ENCODE measurements at places on chromosomes 16 and 17.

GRCh38 chr16:9091867-9092281, 430 bp downstream of the HAPSTR1 start:
- DNase-seq, result no peak

DNA sequence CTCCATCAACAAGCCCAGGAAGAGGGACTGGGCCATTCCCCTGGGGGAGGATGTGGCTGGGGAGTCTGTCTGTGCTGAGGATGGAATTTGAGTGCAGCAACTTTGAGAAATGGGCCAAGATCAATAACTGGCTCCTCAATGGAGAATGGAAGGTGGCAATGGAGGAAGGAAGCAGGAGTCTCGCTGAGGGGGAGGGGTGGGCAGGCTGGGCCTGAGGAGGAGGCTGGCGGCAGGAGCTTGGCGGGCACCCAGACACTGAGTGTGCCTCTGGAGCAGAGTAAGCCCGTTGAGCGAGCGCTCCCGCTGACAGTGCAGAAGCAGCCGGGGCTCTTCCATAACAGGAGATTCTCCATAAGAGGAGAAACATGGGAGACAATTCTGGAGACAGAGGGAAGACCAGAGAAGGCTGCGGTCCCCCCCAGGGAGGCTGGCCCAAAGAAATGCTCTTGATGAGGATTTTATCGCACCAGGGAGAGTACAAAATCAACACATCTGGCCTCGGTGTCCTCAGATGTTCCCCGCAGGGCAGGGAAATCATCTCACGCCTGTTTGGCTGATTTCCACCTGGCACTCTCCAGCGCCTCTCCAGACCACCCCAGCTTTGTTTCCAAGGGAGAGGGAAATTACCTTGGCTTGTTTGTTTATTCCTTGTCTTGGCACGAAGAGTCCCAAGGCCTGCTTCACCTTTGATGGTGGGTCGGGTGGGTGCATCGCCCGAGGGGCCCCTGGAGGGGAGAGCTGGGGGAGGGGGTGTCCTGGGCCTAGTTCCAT, 2.8 kb upstream of the MMP15 start:
- no peak for DNase-seq

DNA sequence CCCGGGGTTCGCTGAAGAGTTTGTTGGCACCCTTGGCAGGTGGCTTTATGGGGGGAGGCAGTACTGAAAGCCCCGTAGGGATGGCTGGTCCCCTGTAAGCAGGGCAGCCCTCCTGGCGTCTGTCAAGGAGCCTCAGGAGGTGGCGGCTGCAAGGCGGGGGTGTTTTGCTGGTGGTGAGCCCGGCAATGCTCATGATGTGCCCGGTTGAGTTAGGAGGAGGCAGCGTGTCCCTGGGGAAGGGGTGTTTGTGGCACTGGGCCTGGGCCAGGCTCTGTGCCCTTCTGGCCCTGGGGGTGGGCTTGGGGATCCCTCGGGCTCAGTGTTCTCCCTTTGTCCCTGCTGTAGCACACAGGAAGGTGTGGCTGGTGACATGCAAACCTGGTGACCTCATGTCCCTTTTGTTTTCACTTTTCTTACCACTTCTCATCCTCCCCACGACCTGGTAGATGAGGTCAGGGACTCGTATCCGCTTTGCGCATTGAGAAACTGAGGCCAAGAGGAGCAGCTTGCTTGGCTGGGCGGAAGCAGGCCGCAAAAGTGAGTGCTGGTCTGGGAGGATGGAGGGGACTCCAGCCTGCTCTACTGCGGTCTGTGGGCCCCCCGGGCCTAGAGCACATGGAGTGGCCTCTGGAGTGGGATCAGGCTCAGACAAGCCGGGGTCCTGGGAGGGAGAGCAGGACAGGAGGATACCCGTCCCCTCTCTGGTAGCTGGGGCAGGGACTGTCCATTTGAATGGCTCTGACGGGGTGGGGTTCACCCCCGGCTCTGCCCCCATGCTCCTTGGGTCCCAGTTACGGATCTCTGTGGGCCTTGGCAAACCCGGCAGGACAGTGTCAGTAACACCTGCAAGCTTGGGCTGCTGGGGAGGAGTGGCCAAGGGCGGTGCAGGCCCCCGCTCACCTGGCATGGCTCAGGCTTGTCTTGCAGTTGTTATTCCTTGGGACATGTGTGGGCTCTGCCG, 2.2 kb downstream of the SNN start:
- DNase-seq, result no peak

DNA sequence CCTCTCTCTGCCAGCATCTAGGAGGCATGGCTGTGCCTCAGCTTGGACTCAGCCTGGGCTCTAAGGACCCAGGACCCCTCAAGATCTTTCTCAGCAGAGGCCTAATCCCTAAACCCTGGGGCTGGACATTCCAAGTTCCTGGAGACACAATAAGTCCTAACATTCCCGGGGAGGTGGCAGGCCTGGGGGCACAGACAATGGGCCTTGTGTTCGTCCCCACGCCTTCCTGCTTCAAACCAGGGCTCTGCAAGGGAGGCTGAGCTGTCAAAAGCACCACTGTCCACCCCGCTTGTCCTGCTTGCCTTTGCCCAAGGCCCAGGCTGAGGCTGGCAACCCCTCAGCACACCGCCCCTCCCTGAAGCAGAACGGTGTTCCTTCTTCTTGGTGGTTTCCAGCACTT, 13.7 kb downstream of the SDK2 start:
- no peak for DNase-seq

GRCh38 chr17:83196973-83197880, 117.8 kb downstream of the METRNL start:
- DNase-seq, result peak; percentile 51

DNA sequence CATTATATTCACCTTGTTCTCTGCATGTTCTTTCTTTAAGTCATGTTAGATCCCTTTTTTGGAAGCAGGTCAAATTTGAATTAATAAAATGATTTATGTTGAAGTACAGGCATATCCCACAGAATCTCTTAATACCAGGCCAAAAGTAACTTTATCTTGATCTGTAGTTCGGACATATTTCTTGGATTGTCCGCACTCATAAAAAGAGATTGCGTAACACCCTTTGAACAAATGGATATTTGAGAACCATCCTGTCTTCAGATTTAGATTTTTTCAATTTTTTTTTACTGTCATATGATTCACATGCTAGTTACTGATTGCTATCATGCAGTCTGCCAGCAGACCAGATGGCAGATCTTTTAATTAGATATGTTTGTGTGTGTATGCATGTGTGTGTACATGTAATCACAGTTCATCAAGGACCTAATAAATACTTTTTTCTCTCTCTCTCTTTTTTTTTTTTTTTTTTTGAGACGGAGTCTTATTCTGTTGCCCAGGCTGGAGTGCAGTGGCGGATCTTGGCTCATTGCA, 352.6 kb downstream of the WWOX start:
- no peak for DNase-seq

GRCh38 chr17:73613271-73614233, 30.7 kb downstream of the SDK2 start:
- no peak for DNase-seq

- DNase-seq, result peak; percentile 67
These were observed 10.9 kb downstream of the SLC43A2 start for GRCh38 chr17:1617620-1618174.

DNA sequence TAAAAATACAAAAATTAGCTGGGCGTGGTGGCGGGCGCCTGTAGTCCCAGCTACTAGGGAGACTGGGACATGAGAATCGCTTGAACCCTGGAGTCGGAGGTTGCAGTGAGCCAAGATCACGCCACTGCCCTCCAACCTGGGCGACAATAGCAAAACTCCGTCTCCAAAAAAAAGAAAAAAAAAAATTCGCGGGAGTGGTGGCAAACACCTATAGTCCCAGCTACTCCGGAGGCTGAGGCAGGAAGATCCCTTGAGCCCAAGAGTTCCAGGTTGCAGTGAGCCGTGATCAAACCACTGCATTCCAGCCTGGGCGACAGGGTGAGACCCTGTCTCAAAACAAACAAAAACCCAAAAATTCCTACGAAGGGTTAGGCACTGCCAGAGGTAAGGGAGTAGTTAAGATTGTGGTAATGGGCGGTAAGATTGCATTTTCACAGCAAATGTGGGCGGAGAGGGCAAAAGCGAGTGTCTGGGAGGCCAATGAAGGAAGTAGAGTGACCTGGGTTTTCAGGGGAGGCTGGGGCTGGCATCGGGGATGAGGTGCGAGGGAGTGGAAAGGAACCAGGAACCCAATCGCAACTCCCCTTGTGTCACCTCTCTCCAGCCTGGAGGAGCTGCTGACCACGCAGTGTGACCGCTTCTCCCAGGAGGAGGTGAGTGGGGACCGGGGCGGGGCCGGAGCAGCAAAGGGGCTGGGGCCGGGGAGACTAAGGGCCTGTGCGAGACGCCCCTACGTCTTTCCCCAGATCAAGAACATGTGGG, 2.6 kb downstream of the MYL11 start:
- no peak for DNase-seq

GRCh38 chr17:4740025-4740351, 260 bp upstream of the CXCL16 start:
- no peak for DNase-seq

Measured in GM04503 (cell line).